ENCODE measurements at places on chromosomes 16 and 17. TPM values are rescaled to one million over a fixed set of nuclear protein-coding genes. Genes with fewer than 3 reads are reported as not detected.

Gene NKD1
- total RNA-seq = 32.0 TPM

Gene LITAFD
- total RNA-seq = not detected

- no peak for DNase-seq
Measured at GRCh38 chr17:76579281-76579680, 6.4 kb downstream of the ST6GALNAC2 start.

Gene LPCAT2
- 15.8 TPM for total RNA-seq

Gene TBC1D3C
- not detected for total RNA-seq

GRCh38 chr17:50212121-50212843, 10.9 kb upstream of the COL1A1 start:
- peak; percentile 60 for DNase-seq

GRCh38 chr17:6066183-6066948, 3.8 kb upstream of the WSCD1 start:
- no peak for DNase-seq

DNA sequence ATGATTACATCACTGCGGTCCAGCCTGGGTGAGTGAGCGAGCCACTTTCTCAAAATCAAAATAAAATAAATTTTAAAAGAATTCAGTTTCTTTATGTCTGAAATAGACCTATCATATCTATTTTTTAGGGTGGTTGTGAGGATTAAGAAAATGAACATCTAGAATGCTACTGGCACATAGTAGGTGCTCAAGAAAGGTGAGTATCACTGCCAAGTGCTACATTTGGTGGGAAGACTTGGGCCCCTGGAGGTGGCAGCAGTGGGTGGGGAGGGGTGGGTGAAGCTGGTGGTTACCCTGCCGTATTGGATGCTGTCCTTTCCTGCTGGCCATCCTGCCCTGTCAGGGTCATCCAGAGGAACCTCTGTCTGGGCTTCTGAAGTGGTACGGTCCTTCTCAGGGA, 50.3 kb downstream of the ABCC6 start:
- DNase-seq = no peak

DNA sequence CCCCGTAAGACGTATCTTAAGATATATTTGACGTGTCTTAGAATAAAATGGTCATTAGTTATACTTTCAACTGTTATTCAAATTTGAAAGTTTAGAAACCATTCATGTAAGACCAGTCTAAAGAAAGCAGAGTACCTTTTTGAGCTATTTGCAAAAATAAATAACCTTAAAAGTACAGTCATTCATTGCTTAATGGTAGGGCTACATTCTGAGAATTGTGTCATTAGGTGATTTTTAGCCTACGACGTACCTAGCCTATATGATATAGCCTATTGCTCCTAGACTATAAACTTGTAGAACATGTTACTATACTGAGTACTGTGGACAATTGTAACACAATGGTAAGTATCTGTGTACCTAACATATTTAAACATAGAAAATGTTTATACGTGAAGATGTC, 139.2 kb downstream of the PHKB start:
- no peak for DNase-seq

GRCh38 chr17:75516619-75517296, 430 bp downstream of the TSEN54 start:
- DNase-seq = no peak

- DNase-seq = no peak
Measured at GRCh38 chr16:87042551-87043230, 274.5 kb downstream of the C16orf95 start.

DNA sequence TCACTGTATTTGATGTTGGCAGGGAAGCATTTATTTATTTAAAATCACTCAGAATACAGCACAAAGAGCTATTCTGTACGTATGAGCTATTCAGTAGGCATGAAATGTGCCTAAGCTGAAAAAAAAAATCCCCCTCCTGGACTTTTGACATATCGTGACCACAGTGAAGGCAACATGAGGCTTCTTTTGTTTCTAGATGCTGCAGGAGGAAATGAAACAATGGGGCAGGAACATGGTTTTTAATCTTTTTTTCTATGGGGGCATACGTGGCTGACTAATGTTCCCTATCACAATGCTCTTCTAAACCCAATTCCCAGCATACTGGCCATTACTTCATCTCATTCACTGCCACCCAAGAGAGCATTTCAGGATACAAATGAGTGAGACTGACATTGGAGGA, 191.0 kb upstream of the PMFBP1 start:
- no peak for DNase-seq
